NCI-H1694 (cell line): ENCODE measurements at places on chromosomes 12 and 14.
A peak's percentile ranks its signal among the peaks of the same experiment; 100 is the strongest.

DNA sequence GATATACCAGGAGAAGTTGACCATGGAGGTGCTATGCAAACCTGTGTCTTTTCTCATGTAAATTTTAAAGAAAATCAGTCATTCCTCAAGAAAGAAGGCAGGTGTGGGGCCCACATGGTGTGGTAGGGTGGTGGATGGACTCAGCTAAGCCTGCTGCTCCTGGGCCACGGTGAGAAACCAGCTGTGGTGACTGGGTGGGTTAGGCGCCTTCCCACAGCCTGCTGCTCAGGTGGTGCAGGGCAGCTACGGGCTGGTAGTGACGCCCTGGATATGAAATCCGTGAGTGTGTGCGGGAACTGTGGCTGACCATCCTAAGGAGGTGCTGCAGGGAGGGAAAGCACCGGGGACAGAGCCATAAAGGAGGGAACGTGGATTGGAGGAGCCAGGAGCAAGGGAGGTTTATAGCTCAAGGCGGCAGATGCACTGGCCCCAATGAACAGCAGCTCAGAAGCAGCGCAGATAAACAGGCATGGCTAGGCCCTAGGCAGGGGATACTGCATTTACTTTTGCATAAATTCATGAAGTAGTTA is 408.8 kb downstream of the FUT8 start:
- DNase-seq: no peak

DNA sequence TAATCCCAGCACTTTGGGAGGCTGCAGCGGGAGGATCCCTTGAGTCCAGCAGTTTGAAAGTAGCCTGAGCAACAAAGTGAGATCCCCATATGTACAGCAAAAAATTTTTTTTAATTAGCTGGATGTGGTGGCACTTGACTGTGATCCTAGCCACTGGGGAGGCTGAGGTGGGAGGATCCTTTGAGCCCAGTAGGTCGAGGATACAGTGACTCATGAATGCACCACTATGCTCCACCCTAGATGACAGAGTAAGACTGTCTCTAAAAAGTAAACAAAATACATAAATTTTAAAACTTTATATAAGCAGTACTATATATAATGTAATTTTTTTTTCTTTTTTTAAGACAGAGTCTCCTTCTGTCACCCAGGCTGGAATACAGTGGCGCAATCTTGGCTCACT is 115.4 kb downstream of the ESR2 start:
- no peak for DNase-seq

GRCh38 chr12:90245391-90245790 is 536.8 kb upstream of the ATP2B1 start:
- DNase-seq: no peak

- DNase-seq: no peak
Observed at GRCh38 chr12:89126712-89127111, 225.6 kb downstream of the DUSP6 start.

GRCh38 chr14:66641861-66642635 is 134.1 kb downstream of the GPHN start:
- no peak for DNase-seq

DNA sequence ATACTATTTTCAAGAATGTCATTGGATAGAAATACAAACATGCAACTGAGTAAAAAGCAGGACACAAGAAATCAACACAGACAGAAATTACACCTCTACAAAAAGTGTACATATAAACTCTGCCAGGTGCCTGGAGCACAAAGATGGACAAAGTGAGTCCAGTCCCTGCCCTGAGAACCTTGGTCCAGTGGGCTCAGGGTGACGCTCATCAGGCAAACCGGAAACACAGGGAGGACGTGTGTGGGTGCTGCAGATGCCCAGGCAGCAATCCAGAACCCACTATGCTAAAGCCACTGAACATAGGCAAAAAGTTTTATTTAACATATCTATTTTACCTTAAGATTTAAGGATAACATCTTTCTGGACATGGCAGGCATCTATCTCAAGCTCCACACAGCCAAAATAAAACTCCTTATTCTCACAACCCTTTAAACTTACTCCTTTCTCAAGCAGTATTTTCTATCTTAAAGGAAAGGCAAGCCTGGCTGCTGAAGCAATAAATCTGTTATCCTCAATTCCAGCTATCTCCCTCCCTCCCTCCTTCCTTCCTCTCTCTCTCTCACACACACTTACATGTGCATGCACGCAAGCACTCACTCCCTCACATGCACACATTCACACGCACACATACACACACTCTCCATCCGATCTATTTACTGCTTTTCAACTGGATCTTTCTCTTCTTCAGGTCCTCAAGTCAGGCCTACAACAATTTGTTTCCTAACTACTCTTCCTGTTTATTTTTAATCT is 10.2 kb downstream of the PPP1R13B start:
- no peak for DNase-seq

DNA sequence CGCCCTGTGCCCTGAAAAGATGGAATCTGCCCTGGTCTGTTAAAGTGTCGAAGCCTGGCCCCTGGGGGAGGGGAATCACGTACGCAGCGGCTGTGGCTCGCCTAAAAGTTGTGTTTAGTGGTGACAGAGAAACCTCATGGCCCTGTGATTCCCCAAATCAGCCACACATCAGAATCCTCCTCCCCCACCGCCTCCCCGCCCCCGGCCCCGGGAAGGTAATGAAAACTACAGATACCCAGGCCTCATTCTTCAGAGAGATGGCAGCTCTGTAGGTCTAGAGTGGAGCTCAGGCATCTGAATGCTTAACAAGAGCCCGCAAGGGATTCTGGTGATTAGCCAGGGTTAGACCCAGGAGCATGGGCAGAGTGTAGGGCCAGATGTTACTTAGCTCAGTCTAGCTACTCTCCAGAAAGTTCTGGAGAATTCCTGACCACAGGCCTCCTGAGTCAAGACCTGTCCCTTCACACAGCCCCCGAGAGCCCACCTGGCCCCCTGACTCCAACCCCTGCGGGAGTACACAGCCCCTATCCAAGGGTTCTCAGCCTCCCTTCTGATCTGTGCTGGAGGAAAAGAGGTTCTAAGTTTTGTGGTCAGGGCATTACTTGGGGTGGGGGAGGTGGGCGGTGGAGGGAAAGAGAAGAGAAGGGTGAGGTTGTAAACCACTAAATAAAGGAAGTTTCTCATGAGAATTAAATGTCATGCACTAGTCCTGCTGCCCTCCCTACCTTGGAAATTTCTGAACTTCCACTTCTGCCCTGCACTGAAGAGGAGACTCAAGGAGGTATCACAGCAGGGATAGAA is 114.8 kb downstream of the PLXNC1 start:
- DNase-seq: no peak

GRCh38 chr12:66232263-66232662 is 43.2 kb downstream of the IRAK3 start:
- DNase-seq: no peak

- DNase-seq: peak; percentile 93
Observed at GRCh38 chr14:100587763-100588411, 670 bp upstream of the BEGAIN start.

DNA sequence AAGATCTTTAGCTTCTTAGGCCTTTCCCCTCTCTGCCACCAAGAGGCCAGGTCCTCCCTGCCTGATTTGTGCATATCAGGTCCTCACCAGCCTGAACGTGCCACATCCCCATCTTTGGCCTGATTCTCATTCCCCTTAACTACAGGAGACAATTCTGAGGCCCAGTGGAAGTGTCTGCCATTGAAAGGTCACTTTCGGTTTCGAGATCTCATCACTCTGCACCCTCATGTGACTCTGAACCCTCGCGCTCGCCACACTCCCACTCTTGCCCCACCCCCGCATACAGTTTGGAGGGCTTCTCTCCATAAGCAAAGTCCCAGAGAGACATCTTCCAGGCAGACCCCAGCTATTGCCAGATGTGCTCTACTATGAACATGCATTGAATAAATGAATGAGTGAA is 189.0 kb downstream of the NTF3 start:
- DNase-seq: no peak

- no peak for DNase-seq
Observed at GRCh38 chr12:62313727-62314380, 53.6 kb downstream of the USP15 start.

GRCh38 chr12:77161944-77162343 is 96.6 kb upstream of the E2F7 start:
- DNase-seq: no peak

- DNase-seq: no peak
Observed at GRCh38 chr14:24289649-24290280, 9.8 kb downstream of the DHRS1 start.

DNA sequence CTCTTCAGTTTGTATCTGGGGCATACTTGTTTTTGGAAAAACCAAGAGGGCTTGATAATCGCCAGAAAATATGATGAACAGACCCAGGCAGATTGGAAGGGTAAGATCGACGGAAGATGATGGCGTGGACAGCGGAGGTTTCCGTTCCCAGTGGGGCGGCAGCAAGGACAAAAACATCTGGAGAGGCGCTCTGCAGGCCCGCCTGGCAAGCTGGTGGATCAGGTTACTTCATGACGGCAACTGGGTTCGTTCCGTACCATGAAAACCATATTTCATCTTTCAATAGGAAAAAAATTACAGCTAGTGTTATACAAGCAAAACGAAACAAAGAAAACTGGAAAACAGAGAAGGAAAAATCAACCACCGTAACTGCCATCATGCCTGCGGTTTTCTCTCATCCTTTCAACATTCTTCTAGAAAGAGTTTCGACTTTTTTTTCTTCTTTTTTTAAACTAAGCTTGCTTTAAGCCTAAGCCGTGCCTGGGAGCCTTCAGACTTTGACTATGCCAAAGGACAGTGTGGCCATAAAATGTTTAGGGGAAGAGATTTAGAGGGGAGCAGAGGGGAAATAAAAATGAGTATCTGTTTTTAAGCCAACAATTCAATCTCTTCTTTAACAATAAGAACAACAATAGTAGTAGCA is 210.5 kb downstream of the FOXN3 start:
- no peak for DNase-seq

GRCh38 chr12:6548966-6549683 is 6.7 kb downstream of the IFFO1 start:
- no peak for DNase-seq

- no peak for DNase-seq
Observed at GRCh38 chr14:51131516-51131915, 36.6 kb upstream of the TRIM9 start.

GRCh38 chr14:90296641-90297040 is 35.1 kb downstream of the NRDE2 start:
- DNase-seq: no peak

- DNase-seq: peak; percentile 25
Observed at GRCh38 chr14:52961060-52961639, 10.3 kb upstream of the FERMT2 start.

GRCh38 chr12:62986844-62987243 is 51.9 kb upstream of the PPM1H start:
- DNase-seq: no peak

DNA sequence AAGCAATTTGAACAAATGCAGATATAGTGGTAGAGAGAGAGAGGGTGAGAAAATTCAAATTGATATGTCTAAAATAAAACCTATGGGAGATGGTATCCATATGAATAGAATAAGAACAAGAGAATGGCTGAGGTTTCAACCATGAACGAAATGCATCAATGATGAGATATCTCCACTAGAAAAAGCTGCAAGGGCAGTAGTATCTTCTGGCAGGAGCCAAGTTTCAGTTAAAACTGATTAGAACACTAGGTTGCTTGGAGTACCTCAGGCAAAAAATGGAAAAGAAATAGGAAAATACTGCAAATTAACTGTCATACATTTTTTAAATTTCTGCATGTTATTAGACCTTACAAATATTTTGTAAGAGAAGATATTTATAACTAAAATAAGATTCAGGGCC is 151.3 kb downstream of the ANKS1B start:
- no peak for DNase-seq

GRCh38 chr14:71582705-71583104 is 349.5 kb upstream of the RGS6 start:
- DNase-seq: no peak

GRCh38 chr12:22672951-22673350 is 48.0 kb downstream of the ETNK1 start:
- DNase-seq: no peak

- DNase-seq: no peak
Observed at GRCh38 chr14:92527721-92528120, 14.1 kb downstream of the RIN3 start.

- no peak for DNase-seq
Observed at GRCh38 chr12:74620921-74621320, 83.3 kb downstream of the ATXN7L3B start.

- DNase-seq: no peak
Observed at GRCh38 chr14:50069325-50069724, 47.0 kb downstream of the VCPKMT start.

DNA sequence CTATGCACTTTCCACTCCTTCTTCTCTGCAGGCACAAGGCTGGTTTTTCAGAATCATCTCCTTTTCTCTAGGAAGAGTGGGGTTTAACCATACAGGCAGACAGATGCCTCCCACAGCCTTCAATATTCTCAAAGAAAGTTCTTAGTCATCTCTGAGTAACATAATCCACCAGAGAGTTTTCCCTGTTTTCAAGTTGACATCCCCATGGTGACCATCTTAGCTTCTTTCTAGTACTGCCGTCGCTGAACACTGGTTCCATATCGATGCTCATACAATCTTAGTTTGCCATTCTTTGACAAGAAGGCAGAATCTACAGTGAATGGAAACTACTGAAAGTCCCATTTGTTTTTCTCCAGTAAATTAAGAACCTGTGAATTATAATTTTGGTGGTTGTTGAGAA is 28.6 kb downstream of the TPH2 start:
- no peak for DNase-seq

GRCh38 chr12:64450057-64450640 is 1.8 kb upstream of the TBK1 start:
- no peak for DNase-seq

- DNase-seq: no peak
Observed at GRCh38 chr12:123859035-123859434, 96.9 kb downstream of the DNAH10 start.

DNA sequence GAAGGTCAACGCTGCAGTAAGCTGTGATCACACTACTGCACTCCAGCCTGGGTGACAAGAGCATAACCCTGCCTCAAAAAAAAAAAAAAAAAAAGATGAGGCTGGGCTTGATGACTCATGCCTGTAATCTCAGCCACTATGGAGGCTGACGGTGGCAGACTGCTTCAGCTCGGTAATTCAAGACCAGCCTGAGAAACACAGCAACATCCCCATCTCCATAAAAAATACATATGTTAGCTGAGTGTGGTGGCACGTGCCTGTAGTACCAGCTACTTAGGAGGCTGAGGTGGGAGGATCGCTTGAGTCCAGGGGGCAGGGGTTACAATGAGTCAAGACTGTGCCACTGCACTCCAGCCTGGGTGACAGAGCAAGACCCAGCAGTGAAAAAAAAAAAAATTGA is 50.4 kb downstream of the GXYLT1 start:
- no peak for DNase-seq

GRCh38 chr12:131852551-131853299 is 24.5 kb downstream of the MMP17 start:
- DNase-seq: no peak

DNA sequence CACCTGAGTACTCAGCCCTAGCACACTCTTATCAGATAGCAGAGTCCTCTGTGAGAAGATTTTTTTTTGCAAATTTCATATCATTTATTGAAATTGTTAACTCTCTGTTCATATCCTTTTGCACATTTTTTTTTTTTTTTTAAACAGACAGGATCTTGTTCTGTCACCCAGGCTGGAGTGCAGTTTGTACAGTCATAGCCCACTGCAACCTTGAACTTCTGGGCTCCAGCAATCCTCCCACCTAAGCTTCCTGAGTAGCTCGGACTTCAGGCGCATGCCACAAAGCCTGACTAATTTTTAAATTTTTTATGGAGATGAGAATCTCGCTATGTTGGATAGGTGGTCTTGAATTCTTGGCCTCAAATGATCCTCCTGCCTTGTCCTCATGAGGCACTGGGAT is 4.3 kb downstream of the PARP2 start:
- no peak for DNase-seq
